ENCODE measurements at places on chromosomes 4 and X.

- DNase-seq = no peak
These were observed 33.6 kb downstream of the ZNF330 start for GRCh38 chr4:141254326-141254725.

DNA sequence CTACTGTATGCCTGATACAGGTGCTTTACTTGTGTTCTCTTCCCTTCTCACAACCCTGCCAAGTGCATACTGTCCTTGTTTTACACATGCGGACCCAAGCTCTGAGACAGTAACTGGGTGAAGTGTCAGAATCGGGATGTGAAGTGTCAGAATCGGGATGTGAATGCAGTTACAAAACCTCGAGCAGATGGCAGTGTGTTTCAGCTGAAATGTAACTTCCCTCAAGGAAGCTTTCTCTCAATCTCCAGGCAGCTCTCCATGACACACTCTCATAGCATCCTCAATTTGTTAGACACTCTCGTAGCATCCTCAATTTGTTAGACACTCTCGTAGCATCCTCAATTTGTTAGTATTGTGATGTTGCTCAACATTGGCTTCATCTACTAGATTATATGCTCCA, 1.1 kb upstream of the HPSE start:
- DNase-seq = no peak

DNA sequence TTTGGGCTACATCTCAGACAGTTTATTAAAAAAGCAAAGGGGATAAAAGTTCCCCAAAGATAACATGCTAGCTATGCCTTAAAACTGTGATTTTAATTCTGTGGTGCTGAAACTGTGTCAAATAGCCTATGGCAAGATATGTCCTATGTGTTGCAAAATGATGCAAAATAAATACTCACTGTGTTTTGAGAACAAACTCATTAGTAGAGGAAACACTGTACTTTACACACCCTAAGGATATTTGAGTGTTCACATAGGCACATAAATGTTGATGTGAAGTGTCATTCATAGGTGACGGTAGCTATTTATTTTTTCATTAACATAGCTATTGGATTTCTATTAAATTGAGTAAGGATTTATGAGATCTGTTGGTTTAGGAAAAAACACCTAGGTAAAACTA, 351.9 kb downstream of the FAT4 start:
- no peak for DNase-seq

GRCh38 chr4:74218201-74218600, 60.3 kb downstream of the MTHFD2L start:
- DNase-seq = no peak

- DNase-seq = no peak
These were observed 1372.6 kb upstream of the TENM3 start for GRCh38 chr4:180870623-180871022.
